ENCODE measurements at places on chromosomes 6 and 20. TPM values are rescaled to one million over a fixed set of nuclear protein-coding genes. Genes with fewer than 3 reads are reported as not detected.

- no peak overlapping the region for H3K27ac ChIP-seq
- no peaks in the 10 kb centered on the region for H3K4me1 ChIP-seq
- no peak for DNase-seq
- no peak overlapping the region for H3K4me3 ChIP-seq
- no peaks in the 10 kb centered on the region for H3K27me3 ChIP-seq
Observed at GRCh38 chr6:67358241-67358640, 1276.8 kb upstream of the ADGRB3 start.

GRCh38 chr20:25077610-25078169 is 4.3 kb downstream of the VSX1 start:
- no peak overlapping the region for H3K27ac ChIP-seq
- H3K27me3 ChIP-seq = peaks cover 74% of the 10 kb centered on the region
- no peak for DNase-seq
- H3K36me3 ChIP-seq = no peaks in the 10 kb centered on the region
- peaks cover 23% of the 10 kb centered on the region for H3K4me1 ChIP-seq

ZSCAN23 gene
- 5.9 TPM for total RNA-seq

C6orf141 gene
- total RNA-seq = 8.2 TPM

GJA10 gene
- total RNA-seq = not detected

All from suprapubic skin (tissue), 4 donors.